ENCODE measurements at places on chromosomes 1 and 21.

- DNase-seq, result no peak
These were observed 57.0 kb upstream of the RAVER2 start for GRCh38 chr1:64687725-64688327.

DNA sequence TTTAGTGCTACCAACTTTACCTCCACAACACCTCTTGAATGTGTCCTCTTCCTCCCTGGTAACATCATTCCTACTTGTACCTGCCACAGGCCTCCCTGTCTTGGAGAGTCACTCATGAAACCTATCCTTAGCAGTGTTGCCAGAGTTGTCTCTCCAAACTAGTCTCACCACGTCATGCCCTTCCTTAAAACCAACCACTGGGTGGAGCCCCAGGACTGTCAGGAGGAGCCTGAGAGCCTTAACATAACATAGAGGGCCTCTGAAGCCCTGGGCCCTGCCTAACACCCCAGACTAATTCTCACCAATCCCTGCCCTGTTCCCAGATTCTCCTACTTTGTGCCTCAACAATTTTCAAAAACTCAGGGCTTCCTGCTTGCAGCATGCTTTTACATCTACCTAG is 65.3 kb downstream of the ZNF697 start:
- DNase-seq, result peak; percentile 18

DNA sequence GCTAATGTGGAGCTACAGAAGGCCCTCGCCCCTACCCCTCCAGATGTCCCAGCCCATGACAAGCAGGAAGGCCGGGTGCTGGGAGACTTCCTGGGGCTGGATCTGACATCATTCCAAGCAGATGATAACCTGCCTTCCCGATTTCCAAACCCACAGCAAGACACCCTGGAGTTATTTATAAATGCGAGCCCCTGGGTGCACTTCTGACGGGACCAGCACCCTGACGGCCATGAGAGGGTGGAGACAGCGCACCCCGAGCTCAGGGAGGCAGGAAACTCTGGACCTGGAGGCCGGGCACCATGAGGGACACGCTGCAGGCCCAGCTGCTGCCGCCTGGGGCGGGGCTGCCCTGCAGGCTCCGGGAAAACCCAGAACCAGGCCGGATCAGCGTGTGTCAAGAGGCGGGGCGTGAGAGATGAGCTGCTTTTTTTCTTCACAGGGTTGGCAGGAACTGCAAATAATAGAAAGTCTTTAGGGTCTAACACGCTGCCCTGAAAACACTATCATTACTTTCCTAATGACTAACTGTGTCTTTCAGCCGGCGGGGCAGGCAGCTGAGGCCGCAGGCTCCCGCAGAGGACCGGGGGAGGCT is 2.5 kb upstream of the PCBP3 start:
- DNase-seq, result no peak

- DNase-seq, result no peak
These were observed 53.4 kb upstream of the PTGFR start for GRCh38 chr1:78437396-78437795.

GRCh38 chr1:86795316-86795715 is 90.9 kb downstream of the SH3GLB1 start:
- DNase-seq, result no peak

- no peak for DNase-seq
These were observed 8.1 kb downstream of the POFUT2 start for GRCh38 chr21:45279446-45280177.

DNA sequence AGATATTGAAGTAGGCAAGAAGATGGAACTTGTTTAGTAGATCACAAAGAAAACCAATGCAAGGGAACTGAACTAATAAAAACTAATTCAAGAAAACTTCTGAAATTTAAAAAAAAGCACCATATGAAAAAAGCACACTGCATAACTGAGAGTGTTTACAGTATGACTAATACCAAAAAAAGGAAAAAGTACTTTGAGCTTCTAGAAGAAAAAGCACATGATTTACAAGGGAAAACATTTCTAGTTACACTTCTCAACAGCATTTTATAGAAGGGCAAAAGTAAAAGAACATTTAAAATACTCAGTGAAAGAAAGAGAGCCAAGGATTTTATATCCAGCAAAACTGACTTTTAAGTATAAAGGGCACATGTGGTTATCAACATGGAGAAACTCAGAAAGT is 233.6 kb downstream of the RPS6KC1 start:
- no peak for DNase-seq

- no peak for DNase-seq
These were observed 115.9 kb downstream of the OMA1 start for GRCh38 chr1:58430421-58431275.

- DNase-seq, result no peak
These were observed 89.9 kb downstream of the RAVER2 start for GRCh38 chr1:64834734-64835133.

GRCh38 chr1:118254491-118255425 is 69.7 kb upstream of the SPAG17 start:
- DNase-seq, result no peak

DNA sequence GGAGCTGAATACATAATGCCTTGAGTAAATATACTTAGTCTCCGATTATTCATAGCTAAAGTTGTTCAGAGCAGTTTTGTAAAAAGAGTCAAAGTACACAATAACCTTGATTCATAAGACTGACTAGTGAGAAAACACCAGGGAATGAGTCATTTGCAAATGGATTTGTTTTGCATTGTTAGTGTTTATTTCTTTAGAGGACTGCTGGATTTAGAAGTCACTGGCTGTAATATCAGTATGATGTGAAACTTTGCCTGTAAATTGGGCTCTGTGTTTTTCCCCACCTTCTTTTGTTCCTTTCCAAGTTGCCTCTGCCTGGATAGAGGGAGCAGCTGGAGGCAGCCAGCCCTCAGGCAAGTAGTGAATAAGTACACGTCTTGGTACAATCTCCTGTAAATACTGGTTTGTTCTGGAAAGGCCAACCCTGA is 474.7 kb downstream of the NUF2 start:
- no peak for DNase-seq

DNA sequence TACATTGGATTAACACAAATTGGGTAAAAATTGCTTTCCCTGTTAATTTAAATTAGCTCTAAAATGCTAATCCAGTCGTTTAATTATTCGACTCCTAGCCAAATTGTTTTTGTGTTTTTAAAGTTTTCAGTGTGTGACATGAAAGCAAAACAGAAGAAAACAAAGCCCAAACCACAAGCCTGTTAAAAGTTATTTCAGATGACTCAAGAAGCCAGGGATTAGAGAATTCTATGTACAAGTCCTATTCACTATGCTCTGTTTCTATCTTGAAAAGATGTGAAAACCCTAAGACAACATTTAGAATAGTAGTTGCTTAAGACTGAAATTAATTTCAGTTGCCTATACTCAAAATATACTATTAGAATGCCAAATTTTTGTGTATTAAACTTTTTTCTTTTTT is 294.8 kb upstream of the ADAMTS5 start:
- DNase-seq, result no peak

DNA sequence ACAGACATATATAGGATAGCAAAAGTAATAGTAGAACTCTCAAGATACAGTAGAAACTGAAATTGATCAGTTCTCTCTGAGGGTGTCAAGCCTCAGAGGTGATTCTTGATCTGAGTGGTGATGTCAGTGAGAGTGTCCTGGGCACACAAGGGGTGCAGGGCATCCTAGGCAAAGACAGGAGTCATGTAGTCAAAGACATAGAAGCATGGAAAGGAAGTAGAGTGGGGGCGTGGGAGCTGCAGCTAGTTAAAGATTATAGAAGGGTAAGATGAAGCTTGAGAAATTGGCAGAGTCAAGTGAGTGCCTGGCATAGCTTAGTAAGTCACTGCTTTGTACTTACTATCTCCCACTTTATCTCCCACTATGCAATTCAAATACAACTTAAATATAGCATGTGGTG is 22.8 kb downstream of the CDC7 start:
- DNase-seq, result no peak

- DNase-seq, result no peak
These were observed 32.0 kb downstream of the SLC45A1 start for GRCh38 chr1:8349961-8350360.

DNA sequence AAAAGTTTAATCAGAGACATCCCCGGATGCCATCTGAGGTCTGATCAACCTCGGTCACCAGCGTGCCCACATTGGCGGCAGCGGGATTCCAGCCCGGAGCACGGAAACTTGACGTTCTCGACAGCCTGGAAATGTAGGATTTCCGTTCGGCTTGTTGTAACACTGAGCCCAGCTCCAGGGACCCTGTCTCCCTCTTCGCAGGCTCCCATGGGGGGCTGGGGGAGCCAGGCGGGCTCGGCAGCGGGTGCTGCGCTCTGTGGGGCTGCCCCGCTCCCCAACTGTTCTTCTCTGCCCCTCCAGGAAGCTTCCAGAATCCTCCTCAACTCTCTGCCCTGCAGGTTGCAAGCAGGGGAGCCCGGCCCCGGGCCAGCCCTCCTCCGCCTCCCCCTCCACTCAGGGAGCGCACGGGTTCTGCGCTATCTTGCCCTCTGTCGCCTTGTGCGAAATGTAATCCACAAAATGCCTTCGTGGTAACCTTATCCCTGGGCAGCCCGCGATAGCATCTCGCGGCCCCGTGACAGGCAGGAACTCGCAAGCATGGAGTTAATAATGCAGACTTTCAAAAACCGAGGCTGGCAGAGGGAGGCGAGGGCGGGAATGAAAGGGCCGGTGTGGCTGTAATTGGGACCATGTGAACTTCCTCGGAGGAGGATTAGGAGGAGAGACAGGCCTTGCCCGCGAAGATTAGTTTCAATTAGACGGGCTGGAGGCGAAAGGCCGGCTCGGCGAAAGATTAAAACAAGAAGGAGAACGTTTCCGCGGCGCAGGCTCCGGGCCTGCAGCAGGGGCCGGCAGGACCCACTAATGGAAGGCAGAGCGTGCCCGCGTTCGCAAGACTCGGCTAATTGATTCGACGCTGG is 53.9 kb upstream of the TTC34 start:
- no peak for DNase-seq

DNA sequence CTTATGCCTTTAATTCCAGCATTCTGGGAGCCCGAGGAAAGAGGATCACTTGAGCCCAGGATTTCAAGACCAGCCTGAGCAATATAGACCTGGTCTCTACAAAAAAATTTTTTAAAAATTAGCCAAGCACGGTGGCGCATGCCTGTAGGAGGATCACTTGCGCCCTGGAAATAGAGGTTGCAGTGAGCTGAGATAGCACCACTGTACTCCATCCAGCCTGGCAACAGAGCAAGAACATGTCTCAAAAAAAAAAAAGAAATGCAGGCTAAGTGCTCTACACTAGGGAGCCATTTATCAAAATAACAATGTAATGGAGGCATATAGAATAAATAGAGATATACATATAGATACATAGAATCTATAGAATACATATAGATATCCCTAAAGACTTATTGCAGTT is 23.3 kb downstream of the CEPT1 start:
- DNase-seq, result no peak

- no peak for DNase-seq
These were observed 178.8 kb downstream of the NR5A2 start for GRCh38 chr1:200206340-200206739.

- DNase-seq, result no peak
These were observed 109.8 kb upstream of the COL6A1 start for GRCh38 chr21:45871616-45872236.

DNA sequence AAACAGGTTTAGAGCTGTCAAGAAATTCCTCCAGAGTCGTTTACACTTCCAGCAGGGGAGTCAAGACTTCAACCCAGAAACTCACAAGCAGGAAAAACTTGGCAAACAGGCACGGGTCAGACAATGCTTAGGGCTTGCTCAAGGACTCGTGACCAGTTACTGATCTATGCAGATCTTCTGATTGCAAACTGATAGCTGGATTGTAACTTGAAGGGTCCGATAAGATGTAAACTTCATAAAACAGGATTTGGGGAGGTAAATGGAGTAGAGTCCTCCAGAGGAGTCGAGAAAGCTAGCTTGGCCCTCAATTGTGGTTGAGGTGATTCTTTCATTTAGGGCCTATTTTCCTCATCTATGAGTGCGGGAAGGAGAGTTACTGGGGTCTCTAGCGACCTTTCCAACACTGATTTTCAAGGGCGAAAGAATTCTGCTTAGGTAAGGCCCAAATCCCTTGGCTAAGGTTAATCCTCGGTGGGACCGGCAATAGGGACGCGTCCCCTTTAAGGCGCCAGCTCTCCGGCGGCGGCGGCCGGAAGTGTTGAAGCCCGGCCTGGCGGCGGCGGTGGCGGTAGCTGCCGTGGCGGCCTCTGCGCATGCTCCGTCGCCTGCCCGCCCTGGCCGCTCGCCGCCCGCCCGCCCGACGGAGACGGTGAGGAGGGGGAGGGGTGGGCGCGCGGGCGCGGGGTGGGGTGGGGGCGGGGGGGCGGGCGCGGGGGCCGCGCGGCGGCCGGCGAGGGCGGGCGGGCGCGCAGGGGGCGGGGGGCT is at the start of gene GMEB1:
GMEB1 (plus strand) TSS at position 594 of the 765 bp plus-strand sequence. CDS start 14,829 bp downstream, outside the sequence.
- DNase-seq, result peak; percentile 67

DNA sequence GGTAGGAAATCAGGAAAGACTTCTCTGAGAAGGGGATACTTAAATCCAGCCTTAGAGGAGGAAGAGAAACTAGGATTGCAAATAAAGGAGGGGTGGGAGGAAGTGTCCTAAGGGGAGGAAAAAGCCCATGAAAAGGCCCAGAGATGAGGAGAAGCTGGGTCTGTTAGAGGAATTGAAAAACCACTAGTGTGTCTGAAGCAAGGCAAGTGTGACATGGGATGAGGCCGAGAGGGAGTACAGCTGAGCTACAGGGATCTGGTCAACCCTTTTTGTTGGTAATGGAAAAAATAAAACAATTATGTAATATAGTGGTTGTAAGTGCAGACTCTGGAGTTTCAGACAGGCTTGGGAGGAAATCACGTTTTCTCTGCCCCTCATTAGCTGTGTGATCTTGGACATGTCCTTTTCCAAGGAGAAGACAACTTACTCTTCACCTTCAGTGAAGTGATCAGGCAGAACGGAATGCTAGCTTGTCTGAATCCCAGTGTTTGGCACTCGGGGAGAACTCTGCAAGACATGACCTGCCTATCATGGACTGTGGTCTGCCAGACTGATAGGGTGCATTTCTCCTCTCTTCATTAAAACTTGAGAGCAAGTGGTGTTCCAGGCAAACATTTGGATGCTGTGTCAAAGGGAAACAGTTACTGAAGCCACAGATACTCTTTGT is 7.4 kb upstream of the S100A10 start:
- DNase-seq, result no peak

GRCh38 chr1:52296345-52296744 is 69.7 kb downstream of the CC2D1B start:
- no peak for DNase-seq
